CD8-positive, alpha-beta memory T cell (primary cell): ENCODE measurements at places on chromosomes 7 and 10. TPM values are rescaled to one million over a fixed set of nuclear protein-coding genes. Genes with fewer than 3 reads are reported as not detected.

DNA sequence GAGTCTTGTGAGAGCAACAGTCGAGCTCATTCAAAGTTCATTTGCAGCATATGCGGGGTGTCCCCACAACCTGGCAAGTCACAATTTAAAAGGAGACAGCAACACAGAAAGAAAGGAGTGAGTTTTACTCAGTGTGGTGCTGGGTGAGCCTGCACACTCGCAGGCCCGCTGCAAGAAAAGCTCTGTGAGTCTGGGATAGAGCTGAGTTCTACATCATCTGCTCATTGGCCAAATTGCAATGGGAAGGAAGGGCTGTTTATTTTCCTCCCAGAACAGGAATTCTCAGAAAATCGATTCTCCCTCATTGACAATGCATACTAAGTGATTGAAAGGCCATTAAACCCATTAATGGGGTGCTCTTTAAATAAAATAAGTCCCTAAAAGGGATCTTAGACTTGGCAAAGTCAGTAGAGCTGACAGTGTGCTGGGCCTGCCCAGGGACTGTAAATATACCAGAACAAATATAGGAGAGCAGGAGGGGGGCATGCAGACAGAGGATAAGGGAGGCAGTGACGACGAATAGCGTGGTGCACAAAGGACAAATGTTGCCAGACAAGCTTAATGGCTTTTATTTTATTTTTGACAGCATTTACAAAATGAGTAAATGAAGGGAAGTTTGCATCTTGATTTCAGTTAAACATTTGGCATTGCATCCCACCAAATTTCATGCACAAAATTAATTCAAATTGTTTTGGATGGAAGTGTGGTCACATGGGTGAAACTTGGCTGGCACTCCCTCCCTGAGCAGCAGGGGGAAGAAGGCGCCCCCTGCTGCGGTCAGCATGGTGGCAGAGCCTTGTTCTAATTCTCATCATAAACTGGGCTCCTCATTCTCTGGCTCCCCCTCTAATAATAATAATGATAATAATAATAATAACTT lies 215.7 kb downstream of the SNX10 start:
- no peaks in the 10 kb centered on the region for H3K4me1 ChIP-seq
- no peak overlapping the region for H3K4me3 ChIP-seq
- H3K36me3 ChIP-seq: no peaks in the 10 kb centered on the region

GRCh38 chr10:95791425-95791979 lies 35.5 kb downstream of the ENTPD1 start:
- H3K27ac ChIP-seq: no peak overlapping the region
- no peaks in the 10 kb centered on the region for H3K4me1 ChIP-seq
- DNase-seq: no peak
- no peaks in the 10 kb centered on the region for H3K36me3 ChIP-seq

DNA sequence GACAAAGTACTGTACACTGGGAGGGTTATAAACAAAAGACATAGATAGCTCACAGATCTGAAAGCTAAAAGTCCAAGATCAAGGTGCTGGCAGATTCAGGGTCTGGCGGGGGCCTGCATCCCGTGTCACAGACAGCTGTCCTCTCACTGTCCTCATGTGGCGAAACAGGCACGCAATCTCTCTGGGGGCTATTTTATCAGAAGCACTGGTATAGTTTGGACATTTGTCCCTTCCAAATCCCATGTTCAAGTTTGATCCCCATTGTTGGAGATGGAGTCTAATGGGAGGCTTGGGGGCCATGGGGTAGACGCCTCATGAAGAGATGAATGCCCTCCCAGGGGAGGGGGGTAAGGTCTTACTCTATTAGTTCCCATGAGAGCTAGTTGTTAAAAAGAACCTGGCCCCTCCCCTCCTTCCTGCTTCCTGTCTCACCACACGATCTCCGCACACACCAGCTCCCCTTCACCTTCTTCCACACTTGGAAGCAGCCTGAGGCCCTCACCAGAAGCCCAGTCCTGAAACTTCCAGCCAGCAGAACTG lies 72.5 kb upstream of the UCN3 start:
- peak overlapping the region; percentile 51 for H3K27ac ChIP-seq
- no peaks in the 10 kb centered on the region for H3K27me3 ChIP-seq
- H3K4me3 ChIP-seq: peak overlapping the region; percentile 63
- H3K4me1 ChIP-seq: peaks cover 53% of the 10 kb centered on the region
- no peaks in the 10 kb centered on the region for H3K36me3 ChIP-seq

DNA sequence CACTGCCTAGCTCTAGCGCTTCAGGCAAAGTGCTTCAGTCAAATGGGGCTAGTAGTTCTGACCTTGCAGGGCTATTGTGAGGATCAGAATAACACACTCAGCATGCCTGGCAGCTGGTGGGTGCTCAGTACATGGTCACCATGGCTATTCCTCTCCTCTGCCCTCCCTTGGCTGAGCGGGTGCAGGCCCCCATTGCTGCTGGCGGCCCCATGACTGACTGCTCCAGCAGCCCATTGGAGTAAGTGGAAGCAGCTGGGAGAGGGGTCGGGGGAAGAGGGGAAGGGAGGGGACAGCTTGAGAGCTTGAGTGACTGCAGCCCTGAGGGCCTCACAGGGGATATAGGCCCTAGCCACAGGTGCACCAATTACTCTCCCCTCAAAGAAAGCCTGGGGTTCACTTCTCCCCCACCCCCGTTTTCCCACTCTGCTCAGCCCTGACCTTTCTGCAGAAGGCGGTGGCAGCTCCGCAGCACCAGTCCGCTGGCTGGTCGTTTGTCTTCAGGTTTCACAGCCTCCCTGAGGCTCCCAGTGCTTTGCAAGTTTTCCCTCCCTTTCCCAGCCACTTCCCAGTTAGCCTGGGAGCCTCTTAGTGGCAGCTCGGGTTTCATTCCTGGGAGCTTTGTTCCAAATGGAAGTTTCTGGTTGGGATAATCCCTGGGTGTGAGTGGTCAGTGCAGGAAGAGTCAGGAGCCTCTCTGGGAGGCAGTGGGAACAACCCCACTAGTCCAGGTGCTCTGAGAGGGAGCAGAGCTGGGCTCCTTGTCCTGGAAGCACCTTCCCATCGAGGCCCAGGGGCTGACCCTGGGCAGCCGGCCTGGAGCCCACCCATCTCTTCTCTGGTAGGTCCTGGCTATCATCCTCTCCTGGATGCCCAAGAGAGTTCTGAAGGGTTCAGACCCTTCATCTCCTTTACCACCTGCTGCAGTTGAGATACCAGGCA lies 16.3 kb downstream of the FGF8 start:
- H3K27ac ChIP-seq: no peak overlapping the region
- H3K36me3 ChIP-seq: no peaks in the 10 kb centered on the region
- H3K4me1 ChIP-seq: no peaks in the 10 kb centered on the region
- no peaks in the 10 kb centered on the region for H3K27me3 ChIP-seq

Gene BTBD16
- not detected for total RNA-seq

- DNase-seq: no peak
- peaks cover 33% of the 10 kb centered on the region for H3K4me1 ChIP-seq
- H3K27ac ChIP-seq: no peak within 1 kb of the TSS
- no peaks in the 10 kb centered on the region for H3K27me3 ChIP-seq
- H3K4me3 ChIP-seq: no peak within 1 kb of the TSS
Measured at GRCh38 chr7:150990416-150991186, at the start of gene NOS3. NOS3 (plus strand) TSS chr7:150991017; CDS start chr7:150993804, 2,787 bp downstream.

Gene ITIH5
- not detected for total RNA-seq

GRCh38 chr7:69682518-69682917 lies 84.2 kb downstream of the AUTS2 start:
- H3K4me1 ChIP-seq: no peaks in the 10 kb centered on the region
- DNase-seq: no peak
- H3K36me3 ChIP-seq: no peaks in the 10 kb centered on the region
- H3K27me3 ChIP-seq: no peaks in the 10 kb centered on the region
- H3K27ac ChIP-seq: no peak overlapping the region

- no peak overlapping the region for H3K4me3 ChIP-seq
- H3K36me3 ChIP-seq: no peaks in the 10 kb centered on the region
- DNase-seq: no peak
- no peaks in the 10 kb centered on the region for H3K4me1 ChIP-seq
Measured at GRCh38 chr10:49284356-49284755, 14.6 kb upstream of the C10orf71 start.

DNA sequence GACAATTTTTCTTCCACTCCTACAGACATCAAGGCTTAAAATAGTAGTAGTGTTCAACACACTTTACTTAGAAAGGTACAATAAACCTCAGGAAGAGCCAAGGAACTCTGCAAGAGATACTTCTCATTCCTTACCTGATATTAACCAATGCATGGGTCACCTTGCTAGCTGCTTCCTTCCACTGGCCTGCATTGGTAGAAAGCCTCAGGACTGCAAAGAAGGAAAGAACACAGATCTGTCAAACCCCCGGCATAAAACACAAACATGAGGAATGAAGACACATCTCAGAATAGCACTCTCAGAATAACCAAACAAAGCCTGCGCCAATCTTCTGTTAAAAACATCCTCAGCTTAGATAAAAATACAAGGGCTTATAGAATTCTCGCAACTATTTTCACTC lies 96.1 kb upstream of the KCNIP2 start:
- H3K4me3 ChIP-seq: no peak overlapping the region
- no peak overlapping the region for H3K27ac ChIP-seq
- H3K36me3 ChIP-seq: no peaks in the 10 kb centered on the region
- DNase-seq: no peak
- H3K4me1 ChIP-seq: no peaks in the 10 kb centered on the region
- no peaks in the 10 kb centered on the region for H3K27me3 ChIP-seq

DNA sequence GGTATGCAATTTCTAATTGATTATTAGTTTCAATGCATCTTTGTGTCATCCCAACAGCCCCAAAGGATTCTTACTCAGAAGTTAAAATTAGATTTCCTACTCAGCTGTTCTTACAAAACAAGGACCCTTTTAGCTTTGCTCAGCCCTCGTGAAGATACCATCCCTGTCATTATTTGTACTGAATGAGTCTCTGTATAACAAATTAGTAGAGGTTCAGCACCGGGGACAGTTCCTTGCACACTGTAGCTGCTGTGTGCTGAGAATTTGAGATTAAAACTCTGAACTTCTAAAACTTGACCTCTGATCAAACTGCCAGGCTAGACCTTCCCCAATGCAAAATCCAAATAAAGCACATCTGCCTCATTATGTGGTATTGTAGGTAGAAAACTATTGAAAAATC lies 299.1 kb downstream of the LHFPL3 start:
- no peaks in the 10 kb centered on the region for H3K36me3 ChIP-seq
- no peaks in the 10 kb centered on the region for H3K27me3 ChIP-seq
- no peaks in the 10 kb centered on the region for H3K4me1 ChIP-seq
- H3K27ac ChIP-seq: no peak overlapping the region
